NCI-H1930 (cell line): ENCODE measurements at places on chromosomes 3 and 15.

- no peak for DNase-seq
Observed at GRCh38 chr3:5889374-5889773, 701.9 kb downstream of the EDEM1 start.

- peak; percentile 17 for DNase-seq
Observed at GRCh38 chr3:111691293-111691909, 96.3 kb upstream of the ZBED2 start.

GRCh38 chr3:170425491-170426239, 7.0 kb downstream of the CLDN11 start:
- no peak for DNase-seq

DNA sequence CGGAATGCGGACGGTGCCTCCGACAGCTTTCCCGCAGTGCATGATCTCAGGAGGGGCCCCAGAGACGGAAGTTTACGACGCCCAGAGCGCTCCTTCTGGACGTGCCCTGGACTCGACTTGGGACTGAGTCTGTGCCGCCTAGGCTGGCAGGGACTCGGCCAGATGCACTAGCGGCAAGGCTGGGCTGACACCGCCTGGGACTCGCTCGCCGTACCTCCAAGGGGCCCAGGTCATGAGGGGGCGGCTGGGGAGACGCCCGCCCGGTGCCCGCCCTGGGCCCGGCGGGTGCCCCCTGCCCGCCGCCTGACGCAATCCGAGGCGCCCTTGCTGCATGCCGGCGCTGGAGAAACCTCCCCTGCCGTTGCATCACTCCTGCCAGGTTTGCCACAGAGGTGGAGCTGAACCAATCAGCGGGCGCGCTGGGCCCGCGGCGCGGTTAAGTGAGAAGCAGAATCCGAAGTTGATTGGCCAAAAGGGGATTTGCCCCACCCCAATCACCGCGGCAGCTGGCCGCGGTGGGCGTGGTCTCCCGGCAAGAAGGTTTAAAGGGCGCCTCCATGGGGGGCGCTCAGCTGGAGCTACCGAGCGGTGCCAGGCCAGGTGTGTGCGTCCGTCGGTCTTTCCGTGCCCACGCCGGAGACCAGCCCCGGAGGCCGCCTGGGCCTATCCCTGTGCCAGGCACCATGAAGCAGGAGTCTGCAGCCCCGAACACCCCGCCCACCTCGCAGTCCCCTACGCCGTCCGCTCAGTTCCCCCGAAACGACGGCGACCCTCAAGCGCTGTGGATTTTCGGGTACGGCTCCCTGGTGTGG, at the start of gene CHAC1:
TSS of gene CHAC1 (plus strand) at position 571 of the 812 bp plus-strand sequence. CDS start at position 684, 113 bp downstream.
- peak; percentile 89 for DNase-seq

DNA sequence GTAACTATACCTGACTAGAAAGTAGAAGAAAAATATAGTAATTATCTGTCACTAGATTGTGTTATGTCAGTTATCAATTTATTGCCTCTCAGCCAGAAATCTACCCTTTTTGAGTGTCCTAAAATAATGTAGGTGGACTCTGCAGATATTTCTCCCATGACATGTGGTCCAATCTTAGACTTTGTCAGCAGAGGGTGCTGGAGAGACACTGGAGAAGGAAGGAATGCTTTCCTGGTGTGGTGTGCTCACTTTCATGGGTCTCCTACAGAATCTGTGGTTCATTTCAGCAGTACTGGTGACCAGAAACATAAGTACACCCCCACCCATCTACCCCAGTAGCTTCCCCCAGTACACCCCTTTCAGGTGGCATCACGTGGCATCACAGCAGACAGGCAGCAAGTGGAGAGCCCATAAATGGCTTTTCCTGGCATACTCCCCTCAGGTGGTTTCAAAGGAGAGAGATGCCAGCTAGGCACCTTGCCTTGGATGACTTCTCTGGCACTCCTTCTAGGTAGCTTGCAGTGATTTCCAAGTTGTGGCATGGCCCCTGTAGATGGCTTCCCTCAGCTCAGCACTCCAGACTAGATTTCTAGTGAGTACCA, 114.7 kb downstream of the GADL1 start:
- peak; percentile 1 for DNase-seq

DNA sequence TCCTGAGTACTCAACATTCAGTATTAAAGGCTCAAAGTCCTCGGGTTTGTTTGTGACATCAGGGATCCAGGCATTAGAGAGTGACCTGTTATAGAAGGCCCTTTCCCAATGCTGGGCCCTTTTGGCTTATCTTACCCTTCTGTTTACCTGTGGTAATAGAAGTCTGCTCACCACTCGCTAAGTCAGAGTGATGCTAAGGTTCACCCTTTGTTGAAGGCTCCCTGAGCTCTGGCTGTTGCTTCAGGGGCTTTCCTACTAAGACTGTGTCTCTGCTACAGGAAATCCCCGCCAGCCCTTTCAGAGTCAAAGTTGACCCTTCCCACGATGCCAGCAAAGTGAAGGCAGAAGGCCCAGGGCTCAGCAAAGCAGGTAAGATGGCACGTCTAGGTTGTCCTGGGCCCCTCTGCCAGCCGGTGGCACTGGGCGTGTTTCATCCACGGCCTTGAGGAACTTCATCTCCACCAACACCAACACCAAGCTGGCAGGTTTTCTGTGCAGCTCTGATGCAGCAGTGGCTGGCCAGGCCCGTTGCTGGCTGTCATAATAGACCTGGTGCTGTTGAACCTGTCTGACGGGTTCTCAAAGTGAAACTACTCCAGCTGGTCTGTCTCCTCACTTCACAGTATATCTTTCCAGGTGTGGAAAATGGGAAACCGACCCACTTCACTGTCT, 99.1 kb downstream of the DNASE1L3 start:
- no peak for DNase-seq

DNA sequence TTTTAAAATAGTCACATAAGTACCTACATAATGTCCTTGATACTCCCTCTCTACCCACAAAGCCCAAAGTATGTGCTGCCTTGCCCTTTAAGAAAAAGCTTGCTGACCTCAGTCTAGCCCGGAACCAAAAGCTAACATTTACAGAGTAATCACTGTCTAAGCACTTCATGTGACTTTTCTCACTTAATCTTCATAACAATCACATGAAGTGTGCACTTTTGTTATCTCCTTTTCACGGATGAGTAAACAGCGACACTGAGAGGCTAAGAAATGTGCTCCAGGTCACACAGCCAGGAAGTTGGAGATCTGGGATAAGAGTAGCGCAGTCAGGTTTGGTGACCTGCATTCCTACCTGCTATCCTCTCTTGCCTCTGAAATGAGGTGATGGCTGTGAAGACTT, 194.0 kb downstream of the ITPR1 start:
- no peak for DNase-seq

GRCh38 chr15:85380812-85381642, 624 bp downstream of the AKAP13 start:
- no peak for DNase-seq

- no peak for DNase-seq
Observed at GRCh38 chr3:55801068-55801467, 314.0 kb upstream of the WNT5A start.

DNA sequence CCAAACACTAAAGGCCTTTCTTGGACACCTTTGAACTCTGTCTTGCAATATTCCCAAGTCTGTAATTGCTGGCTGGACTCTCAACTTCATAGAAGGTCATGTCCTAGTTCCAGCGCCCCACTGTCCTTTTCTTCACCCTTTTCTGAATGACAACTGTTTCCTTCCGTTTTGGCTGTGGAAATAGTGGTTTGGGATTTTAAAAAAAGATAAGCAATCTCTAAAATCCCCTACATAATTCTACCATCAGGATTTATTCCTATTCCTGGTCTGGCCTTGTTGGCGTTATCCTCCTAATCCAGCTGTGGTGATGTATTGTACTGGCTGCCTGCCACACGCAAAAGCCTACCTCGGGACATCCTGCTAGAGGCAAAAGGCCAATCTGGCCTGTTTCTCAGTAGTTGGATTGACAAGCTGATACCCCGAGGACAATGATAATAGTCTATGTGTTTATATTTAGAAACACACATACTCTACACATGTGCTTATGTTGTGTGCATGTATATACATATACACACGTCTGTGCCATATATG, 440.3 kb upstream of the DPH6 start:
- no peak for DNase-seq

DNA sequence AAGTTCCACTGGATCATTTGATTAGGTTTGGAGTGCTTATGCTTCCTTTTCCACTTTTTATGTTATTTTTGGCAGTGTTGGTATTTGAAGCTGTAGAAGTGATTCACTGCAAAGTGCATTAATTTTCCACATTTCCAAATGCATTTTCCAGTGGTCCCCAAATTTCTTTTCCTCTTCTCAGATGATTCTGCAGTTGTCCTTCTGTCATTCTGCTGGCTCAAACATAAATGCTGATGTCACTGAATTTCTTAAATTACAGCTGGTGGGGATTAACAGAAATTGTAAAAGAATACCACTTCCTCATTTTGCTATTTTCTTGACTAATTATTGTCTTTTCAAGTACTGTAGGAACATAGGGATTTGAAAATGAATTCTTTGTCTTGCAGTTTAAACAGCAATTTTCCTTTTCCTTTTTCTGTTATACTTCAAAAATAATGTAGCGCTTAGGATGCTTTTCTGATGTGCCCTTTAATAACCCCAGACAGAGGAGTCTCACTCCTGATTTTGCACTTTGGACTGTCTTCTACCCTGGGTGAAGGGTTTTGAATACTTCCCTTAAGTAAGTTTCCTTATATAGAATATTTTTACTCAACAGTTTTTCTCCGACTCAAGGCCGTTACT, 25.0 kb downstream of the MITF start:
- DNase-seq, result no peak

- DNase-seq, result no peak
Observed at GRCh38 chr3:50371133-50371685, 11.9 kb upstream of the TMEM115 start.
